ENCODE measurements at places on chromosomes 4 and X.

DNA sequence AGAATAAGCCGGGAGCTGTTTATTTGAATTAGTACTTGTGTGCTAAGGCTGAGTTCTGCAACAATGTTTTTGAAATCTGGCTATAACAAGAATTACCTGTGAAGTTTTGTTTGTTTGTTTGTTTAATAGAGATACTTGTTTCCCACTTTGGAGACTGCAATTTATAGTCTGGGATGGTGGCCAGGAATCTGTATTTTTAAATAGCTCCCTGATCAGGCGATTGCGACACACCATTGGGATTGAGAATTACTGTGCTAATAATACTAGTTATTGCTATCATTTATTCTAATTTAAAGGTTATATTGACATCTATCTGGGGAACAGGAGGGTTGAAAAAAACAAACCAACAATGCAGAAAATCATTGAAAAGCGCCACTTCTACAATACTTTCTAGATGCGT lies 951.6 kb upstream of the TENM3 start:
- DNase-seq: no peak

- no peak for DNase-seq
Measured at GRCh38 chr4:77418333-77418732, 187.3 kb upstream of the CXCL13 start.

DNA sequence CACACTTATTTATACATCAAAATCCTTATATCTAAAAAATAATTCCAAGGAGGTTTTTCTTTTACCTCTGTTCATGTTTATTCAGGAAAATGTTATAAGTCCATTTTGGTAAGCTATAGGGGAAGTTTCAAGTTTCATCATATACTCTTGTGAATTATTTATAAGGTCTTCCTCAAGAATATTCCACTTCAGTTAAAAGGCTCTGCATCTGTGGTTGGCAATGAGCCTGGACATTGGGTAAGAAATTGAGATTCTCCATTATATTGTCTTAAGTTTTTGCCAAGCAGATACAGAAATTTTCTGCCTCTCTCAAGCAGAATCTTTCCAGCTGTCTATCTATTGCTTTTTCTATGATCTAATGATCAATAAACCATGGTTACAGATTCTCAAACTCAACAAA lies 641.9 kb downstream of the NLGN4X start:
- DNase-seq: no peak

DNA sequence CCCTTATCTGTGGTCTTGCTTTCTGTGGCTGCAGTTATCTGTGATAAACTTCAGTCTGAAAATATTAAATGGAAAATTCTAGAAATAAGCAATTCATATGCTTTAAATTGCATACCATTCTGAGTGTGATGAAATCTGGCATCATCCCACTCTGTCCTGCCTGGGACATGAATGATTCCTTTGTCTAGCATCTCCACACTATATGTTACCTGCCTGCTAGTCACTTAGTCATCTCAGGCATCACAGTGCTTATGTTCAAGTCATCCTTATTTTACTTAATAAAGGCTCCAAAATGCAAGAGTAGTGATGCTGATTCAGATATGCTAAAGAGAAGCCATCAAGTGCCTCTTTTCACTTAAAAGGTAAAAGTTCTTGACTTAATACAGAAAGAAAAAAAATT lies 14.3 kb upstream of the RAB9B start:
- no peak for DNase-seq

- DNase-seq: no peak
Measured at GRCh38 chr4:62262676-62263075, 1062.5 kb downstream of the ADGRL3 start.

GRCh38 chrX:68598841-68599240 lies 48.6 kb upstream of the STARD8 start:
- no peak for DNase-seq

DNA sequence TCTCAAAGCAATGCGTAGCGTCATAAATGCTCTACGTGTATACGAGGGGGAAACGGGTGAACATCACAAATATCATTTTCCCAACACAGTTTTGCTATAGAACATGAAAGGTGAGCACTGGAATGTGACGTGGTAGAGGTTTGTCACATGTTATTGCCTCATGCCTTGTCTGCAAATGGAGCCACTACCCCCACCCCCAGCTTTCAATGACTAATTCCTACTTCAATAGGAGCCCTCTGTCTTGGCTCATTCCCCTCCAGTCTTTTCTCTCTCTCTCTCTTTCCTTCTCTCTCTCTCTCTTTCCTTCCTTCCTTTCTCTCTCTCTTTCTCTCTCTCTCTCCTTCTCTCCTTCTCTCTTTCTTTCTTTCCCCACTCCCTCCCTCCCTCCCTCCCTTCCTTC lies 127.0 kb downstream of the STOX2 start:
- DNase-seq: no peak

DNA sequence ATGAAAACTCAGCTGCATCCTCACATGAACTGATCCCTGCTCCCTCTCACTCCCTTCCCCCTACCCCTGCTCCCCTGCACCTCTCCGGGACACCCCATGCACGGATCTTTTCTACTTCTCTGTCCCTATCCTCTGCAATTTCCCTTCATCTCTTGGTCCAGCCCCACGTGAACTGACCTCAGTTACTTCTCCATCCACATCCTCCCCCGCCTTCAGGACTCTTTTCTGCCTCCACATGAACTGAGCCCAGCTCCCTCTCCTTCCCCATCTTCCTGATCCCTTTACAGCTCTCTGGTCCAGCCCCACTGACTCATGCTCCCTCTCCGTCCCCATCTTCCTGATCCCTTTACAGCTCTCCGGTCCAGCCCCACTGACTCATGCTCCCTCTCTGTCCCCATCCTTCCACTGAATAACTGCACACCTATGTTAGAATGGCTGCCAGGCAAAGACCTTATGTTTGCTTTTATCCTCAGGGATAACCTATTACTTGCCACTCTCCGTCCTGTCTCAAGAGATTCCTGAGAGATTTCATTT lies 5.6 kb downstream of the CETN2 start:
- no peak for DNase-seq

- DNase-seq: no peak
Measured at GRCh38 chrX:10048076-10048475, 80.9 kb downstream of the CLDN34 start.
